ENCODE measurements at places on chromosomes 5 and 9.

GRCh38 chr5:16600397-16600796, 16.4 kb downstream of the RETREG1 start:
- DNase-seq, result no peak

- no peak for DNase-seq
Measured at GRCh38 chr9:136576269-136576626, 30.4 kb upstream of the NOTCH1 start.

- no peak for DNase-seq
Measured at GRCh38 chr5:36770125-36770524, 106.4 kb upstream of the NIPBL start.

- no peak for DNase-seq
Measured at GRCh38 chr9:100619665-100620064, 41.8 kb downstream of the CAVIN4 start.

- no peak for DNase-seq
Measured at GRCh38 chr9:124215368-124215910, 42.3 kb upstream of the NEK6 start.

- DNase-seq, result no peak
Measured at GRCh38 chr9:80787636-80788035, 901.7 kb downstream of the TLE1 start.

- DNase-seq, result no peak
Measured at GRCh38 chr5:139049780-139050179, 148.4 kb downstream of the SIL1 start.

DNA sequence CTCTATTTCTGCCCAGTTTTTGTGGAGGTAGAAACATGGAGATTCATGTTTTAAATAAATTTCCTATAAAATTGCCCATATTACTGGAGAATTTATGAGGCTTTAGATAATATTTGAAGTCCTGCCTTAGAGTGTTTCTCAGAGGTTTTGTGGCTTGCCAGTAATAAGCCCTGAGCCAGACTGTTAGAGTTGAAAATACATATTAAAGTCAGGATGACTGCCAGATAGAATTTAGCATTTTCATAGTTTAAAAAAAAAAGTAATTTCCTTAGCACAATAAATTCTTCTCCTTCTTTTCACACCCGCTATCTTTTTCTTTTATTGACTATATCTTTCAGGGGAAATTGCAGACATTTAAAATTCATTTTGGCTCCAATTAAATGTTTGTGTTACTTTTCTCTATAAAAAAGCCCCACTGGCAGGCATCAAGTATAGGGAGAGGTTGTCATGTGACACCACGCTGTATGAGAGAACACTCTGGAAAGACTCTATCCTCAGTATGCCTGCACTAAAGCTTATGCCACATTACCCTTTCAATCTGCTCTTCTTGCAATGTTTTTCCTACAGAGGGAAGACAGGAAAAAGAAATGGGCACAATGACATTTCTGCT, 135.2 kb downstream of the MPDZ start:
- DNase-seq, result no peak

DNA sequence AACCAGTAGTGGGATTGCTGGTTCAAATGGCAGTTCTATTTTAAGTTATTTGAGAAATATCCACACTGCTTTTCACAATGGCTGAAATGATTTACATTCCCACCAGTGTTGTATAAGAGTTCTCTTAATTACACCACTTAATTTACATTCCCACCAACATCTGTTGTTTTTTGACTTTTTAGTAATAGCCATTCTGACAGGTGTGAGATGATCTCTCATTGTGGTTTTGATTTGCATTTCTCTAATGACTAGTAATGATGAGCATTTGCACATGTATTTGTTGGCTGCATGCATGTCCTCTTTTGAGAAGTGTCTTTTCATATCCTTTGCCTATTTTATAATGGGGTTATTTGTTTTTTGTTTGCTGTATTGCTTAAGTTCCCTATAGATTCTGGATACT, 688.3 kb downstream of the PRR16 start:
- no peak for DNase-seq
